Omental fat pad (tissue), 4 donors: ENCODE measurements at places on chromosomes 13 and 19. TPM values are rescaled to one million over a fixed set of nuclear protein-coding genes. Genes with fewer than 3 reads are reported as not detected.
A peak's percentile ranks its signal among the peaks of the same experiment; 100 is the strongest.

GRCh38 chr13:76425935-76426334 lies 460.3 kb downstream of the KCTD12 start:
- DNase-seq, result no peak

GRCh38 chr19:1016647-1017114 lies 4.2 kb downstream of the TMEM259 start:
- DNase-seq, result no peak

Gene SYNGR4
- total RNA-seq, result not detected

DNA sequence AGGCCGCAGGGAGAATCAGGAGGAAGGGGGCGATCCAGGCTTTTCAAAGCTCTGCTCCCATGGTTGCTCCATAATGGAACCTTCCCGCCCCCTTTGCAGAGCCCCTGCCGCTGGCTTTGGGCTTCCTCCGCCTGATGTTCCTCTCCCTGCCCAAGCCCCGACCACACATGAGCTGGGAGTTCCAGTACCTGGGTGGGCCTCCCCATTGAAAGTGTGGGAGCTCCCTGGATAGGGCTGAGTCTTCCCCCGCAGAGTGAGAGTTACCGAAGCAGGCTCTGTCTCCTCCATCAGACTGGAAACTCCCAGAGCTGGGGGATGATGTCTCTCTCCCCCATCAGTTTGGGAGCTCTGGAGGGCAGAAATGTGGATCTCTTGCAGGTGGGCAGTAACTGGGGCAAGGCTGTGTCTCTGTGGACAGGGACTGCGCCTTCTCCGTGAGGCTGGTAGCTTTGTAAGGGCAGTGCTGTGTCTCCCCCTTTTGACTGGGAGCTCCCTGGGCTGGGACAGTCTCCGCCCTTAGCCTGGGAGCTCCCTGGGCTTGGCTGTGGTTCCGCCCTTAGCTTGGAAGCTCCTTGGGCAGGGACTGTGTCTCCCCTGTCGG lies 722 bp downstream of the DCAF15 start:
- no peak for DNase-seq

DNA sequence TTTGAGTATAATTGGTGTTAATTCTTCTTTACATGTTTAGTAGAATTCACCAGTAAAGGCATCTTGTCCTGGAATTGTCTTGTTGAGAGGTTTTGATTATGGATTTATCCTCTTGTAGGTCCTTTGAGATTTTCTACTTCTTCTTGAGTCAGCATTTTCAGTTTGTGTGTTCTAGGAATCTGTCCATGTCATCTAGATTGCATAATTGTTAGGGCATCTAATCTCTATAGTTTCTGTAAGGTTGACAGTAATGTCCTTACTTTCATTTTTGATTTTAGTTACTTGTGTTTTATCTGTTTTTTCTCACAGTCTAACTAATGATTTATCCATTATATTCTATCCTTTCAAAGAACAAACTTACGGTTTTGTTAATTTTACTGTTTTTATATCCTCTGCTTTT lies 492.0 kb downstream of the FGF9 start:
- DNase-seq, result no peak

DNA sequence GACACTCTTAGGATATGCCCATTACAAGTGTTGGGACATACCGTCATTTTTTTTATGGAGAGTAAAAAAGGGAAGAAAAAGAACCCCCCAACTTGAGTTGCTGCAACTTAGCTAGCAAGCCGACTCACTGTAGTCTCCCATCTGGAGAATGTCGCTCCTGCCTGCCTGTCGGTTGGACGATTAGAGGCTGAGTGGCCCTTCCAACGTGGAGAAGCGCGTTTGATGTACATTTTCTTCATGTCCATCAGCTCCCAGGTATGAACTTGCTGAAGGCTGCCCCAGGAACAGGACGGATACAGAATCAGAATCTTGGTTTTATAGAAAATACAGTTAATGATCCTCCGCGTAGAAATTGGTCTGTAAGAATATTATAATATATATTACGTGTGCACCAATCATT lies 189.0 kb upstream of the SOX1 start:
- DNase-seq, result no peak

Gene CFAP97D2
- not detected for total RNA-seq

Gene ZNF229
- total RNA-seq, result 6.3 TPM

GRCh38 chr13:33058776-33059327 lies 42.6 kb downstream of the KL start:
- DNase-seq, result no peak

Gene CLIP3
- 8.2 TPM for total RNA-seq

Gene PTGIR
- total RNA-seq, result 6.7 TPM

DNA sequence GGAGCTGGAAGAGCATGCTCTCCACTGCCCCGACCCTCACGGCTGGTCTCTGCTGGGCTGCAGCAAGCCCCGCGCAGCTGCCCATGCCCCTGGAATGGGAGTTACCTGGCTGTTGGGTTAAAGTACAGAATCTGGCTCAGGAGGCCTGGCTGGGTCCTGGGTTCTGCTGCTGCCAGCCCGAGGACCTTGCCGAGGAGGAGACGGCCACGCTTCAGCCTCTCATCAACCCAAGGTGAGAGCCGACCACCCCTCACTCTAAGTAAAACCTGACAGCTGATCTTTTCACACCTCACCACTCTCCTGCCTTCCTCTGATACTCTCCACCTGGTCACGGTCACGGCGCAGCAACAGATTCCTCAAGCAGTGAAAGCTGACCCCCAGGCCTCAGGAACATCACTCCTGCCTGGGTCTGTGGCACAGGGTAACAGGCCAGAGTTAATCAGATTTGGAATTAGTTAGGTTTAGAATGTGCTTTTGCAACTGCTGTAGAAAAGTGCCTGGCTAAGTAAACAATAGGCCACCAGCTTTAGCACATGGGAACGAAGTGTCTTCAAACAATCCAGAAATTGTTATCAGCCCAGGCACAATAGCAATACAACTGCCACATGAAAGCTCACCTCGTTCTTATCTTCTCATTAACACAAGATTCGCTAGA lies 20.5 kb downstream of the RAB20 start:
- DNase-seq, result no peak

DNA sequence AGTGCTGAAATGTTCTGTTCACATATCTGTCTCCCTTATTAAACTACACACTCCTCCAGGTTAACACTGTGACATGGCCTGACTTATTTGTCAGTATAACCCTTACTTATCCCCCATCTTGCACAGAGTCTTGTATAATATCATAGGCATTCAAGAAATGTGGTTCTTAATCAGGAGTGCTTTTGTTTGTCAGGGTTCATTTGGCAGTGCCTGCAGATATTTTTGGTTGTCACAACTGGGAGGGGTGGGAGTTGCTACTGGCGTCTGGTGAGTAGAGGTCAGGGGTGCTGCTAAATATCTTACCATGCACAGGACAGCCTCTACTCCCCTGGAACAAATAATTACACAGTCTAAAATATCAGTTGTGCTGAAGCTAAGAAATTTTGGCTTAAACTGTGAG lies 20.4 kb upstream of the OBI1 start:
- DNase-seq, result no peak

DNA sequence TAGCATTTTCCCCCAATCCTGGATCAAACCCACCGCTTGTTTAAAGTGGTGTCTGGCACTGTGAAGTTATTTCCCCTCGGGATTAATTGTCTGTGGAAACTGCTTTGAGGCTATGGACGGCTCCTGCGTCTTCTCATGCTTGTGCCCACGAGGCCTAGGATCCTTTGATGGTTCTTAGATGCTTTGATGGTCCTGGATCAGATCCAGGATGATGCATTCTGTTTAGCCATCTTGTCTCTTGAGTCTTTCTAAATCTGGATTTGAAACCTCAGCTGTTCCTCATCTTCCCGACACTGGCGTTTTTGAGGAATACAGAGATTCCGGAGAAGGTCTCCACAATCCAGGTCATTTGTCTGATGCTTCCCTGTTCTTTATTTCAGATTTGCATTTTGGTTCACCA lies 36.1 kb upstream of the USP29 start:
- DNase-seq, result no peak

GRCh38 chr13:27541386-27541785 lies 78.9 kb downstream of the LNX2 start:
- DNase-seq, result no peak

Gene CEACAM7
- total RNA-seq, result not detected

Gene MYPOP
- 3.7 TPM for total RNA-seq

Gene PCSK4
- 2.4 TPM for total RNA-seq

DNA sequence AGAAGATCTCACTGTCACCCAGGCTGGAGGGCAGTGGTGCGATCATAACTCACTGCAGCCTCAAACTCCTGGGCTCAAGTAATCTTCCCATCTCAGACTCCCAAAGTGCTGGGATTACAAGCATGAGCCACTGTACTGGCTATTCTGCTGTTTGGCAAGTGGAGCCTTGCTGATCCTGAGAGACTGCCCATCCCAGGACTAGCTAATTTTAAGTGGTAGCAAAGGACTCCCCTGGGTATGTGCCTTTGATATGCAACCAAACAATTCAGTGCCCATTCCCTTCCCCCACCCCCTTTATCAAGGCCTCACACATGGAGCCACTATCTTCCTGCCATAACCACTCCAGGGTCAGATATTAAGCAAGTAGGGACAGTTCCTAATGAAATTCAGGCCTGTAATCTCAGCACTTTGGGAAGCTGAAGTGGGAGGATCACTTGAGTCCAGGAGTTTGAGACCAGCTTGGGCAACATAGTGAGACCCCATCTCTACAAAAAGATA lies 17.0 kb upstream of the ZNF460 start:
- no peak for DNase-seq

GRCh38 chr13:77506874-77507273 lies 28.6 kb upstream of the SCEL start:
- no peak for DNase-seq

DNA sequence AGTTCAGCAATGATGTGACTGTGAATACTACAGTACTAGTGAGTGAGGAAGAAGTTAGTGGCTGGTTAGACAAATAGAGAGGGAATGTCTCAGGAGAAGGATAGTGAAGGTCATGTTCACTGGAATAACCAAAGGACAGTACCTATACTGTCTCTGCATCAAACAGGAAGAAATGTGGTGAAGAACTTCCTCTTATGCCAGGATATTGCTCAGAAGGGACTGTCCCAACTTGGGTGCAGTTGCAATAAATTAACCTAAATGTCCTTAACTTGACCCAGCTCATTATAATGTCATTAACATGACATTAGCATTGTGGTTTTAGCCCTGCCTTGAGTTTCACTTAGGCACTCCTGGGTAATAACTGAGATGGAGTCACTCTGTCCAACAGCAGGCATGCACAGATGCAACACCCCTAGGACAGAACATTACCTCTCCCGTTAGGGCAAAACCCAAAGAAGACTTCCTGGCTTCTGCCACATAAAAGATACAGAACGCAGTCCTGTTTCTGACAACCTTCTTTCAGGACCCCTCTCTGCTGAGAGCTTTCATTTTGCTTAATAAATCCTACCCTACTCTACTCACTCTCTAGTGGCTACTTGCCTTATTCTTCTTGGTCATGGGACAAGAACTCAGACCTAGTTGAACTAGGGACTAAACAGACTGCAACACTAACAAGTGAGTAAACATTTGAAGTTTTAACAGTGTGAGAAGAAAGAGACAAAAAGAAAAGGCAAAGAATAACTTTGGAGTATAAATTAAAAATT lies 1591.6 kb upstream of the MIR17HG start:
- no peak for DNase-seq

DNA sequence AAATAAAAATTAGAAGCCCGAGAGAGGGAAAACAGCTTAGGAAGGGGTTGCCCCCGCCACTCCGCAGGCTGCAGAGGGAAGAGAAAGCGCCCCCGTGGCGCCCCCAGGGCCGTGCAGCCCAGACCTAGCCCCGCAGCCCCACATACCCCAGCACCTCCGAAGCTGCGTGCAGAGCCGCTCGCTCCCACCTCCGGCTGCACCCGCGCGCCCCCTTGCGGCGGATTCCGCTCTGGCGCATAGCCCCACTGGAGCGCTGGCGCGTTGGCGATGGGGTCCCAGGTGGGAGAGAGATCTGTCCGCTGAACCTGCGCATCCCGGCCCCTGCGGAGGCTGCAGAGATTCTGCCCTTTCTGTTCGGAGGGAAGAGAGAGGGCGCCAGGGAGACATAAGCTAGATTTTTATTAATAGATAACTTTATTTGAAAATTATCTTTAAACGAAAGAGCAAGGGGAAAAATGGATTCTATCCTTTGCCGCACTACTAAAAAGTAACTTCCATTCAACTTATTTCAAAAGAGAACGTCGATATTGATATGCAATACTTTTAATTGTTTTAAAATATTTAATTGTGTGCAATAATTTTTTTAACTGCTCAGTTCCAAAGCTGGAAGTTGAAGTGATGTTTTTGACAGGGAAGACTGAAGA lies 11.7 kb upstream of the CLN5 start:
- peak; percentile 75 for DNase-seq

Gene ERCC2
- 7.1 TPM for total RNA-seq

Gene CDC42EP5
- total RNA-seq, result 12.1 TPM

DNA sequence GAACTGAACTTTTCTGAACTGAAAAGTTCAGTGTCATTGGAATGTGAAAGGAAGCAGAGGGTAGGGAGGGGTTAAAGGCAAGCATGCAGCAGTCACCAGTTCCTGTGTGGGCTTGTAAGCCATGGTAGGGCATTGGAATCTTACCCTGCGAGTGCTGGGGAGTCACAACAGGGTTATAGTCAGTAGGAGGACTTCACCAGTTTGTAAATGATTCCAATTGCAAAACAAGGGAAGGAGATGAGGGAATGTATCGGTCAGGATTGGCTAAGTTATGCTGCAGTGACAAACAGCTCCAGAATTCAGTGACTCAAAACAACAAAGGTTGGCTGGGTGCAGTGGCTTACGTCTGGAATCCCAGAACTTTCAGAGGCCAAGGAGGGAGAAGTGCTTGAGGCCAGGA lies 12.8 kb downstream of the LYPD3 start:
- DNase-seq, result no peak

Gene HRC
- total RNA-seq, result 0.74 TPM

DNA sequence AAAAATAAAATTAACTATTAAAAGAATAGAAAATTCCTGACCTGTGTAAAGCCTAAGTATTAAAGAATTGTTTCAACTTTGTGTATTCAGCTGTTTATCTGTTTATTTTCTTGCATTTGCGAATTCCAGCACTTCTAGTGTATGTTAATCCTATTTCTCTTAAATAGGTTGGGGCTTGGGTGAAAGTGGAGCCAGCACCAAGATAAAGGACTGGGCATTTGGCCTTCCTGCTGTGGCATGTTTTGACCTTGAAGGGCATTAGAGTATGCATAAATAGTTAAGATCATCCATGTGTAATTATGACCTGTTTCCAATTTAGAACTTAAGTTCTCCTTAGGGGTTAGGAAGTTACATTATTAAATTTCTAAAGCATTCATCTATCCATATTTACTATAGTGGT lies 151.3 kb downstream of the NBEA start:
- no peak for DNase-seq

DNA sequence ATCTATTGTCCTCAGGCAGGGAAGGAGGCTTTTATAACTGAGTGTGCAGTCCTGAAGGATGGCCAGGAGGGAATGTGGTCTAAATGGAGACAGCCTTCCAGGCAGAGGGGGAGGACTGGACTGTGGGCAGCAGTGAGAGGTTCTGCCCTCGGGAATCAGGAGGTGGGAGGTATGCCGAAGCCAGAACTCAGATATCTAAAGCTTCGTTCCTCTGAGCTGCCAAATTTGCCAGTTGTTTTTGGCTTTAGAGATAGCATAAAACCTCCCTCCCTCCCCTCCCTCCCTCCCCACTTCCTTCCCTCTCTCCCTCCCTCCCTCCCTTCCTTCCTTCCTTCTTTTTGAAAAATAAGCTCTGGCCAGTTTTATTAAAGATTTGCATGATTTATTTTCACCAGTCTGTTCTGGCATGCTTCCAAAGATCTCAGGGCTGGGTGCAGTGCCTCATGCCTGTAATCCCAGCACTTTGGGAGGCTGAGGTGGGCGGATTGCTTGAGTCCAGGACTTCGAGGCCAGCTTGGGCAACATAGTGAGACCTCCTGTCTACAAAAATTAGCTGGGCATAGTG lies 2.4 kb downstream of the MEDAG start:
- no peak for DNase-seq
